ENCODE measurements at places on chromosomes 11 and 22.

- DNase-seq, result no peak
Observed at GRCh38 chr11:18294862-18295261, 27.1 kb downstream of the HPS5 start.

DNA sequence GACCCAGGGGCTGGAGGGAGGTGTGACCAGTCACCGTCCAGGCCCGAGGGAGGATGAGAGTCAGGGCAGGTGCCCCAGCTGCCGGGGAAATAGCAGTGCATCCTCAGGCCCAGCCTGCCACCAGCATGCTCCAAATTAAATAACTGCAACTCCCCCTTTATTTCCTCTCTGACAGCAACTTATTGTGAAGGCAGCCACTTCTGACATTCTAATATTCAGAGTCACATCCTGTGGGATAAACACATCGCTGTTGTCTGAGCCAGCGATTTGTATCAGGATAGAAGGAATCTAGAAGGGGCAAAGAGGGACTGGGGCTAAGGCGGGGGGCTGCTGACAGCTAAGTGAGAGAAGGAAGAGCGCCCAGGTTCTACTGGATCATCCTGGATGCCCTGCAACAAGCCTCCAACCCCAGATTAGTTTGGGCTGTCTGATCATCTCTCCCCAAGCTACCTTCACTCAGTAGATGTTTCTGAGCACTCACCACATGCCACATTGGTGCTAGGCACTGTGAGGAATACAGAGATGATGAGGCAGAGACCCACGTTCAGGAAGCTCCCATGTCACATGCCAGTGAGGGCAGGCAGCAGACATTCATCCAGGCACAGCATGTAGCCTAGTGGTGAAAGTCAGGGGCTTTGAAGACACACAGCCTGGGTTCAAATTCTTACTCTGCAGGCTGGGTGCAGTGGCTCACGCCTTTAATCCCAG is 214.1 kb downstream of the BUD13 start:
- no peak for DNase-seq

DNA sequence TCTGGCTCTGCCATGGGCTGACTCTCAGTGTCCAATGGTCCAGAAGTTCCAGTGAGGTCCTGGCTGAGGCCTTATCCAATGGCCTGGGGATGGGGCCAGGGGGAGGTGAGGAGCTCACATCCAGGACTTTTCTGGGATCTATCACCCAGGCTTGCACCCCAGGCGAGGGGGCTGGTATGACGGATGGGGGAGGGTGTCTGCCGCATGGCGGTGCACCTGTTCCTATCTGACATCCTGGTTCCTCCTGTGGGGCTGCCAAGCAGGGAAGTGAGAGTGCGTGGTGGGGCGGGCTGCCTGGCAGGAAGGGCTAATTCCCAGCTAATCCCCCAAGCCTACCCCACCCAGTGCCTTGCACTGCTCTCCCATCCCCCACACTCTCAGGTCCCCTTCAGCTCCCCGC is 102.1 kb downstream of the NECTIN1 start:
- DNase-seq, result no peak

GRCh38 chr22:39457198-39457555 is 365 bp downstream of the MGAT3 start:
- DNase-seq, result no peak

GRCh38 chr11:10666556-10667520 is 26.7 kb downstream of the IRAG1 start:
- DNase-seq, result no peak

DNA sequence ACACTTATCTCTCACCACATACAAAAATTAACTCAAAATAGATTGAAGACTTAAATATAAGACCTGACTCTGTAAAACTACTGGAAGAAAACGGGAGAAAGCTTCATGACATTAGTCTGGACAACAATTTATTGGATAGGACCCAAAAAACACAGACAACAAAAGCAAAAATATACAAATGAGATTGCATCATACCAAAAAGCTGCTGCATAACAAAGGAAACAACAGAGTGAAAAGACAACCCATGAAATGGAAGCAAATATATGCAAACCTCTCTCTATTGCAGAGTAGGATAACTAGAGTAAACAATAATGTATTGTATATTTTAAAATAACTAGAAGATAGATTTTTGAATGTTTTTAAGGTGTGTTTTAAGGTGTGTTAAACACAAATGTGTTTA is 11.2 kb downstream of the MRGPRX2 start:
- DNase-seq, result no peak

DNA sequence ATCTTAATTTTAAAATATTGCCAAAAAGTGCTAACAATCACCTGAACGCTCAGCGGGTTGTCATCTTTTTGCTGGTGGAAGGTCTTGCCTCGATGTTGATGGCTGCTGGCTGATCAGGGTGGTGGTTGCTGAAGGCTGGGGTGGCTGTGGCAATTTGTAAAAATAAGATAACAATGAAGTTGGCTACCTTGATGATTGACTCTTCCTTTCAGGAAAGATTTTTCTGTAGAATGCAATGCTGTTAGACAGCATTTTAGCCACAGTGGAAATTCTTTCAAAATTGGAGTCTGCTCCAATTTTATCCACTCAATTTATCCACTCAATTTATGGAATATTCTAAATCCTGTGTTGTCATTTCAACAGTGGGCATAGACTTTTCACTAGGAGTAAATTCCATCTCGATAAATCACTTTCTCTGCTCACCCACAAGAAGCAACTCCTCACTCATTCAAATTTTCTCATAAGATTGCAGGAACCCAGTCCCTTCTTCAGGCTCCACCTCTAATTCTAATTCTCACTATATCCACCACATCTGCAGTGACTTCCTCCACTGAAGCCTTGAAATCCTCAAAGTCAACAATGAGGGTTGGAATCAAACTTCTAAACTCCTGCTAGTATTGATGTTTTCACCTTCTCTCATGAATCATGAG is 78.8 kb downstream of the LINC01488 start:
- DNase-seq, result no peak

- no peak for DNase-seq
Observed at GRCh38 chr11:69057236-69057635, 8.5 kb downstream of the TPCN2 start.

DNA sequence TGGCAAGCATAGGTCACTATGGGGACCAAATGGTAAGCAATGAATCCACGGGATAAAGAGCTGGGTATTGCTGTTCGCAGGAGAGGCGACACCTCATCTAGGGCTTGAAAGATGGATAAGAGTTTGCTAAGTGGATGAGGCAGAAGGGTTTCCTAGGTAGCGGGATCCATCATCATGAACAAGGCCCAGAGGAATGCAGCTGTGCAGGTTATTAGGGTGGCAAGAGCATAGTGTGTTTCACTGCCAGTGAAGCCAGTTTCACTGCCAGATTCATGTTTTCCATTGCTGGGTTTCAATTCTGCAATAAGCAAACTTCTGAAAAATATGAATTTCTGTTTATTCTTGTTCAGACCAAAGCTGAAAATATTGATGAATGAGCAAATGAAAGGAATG is 27.2 kb downstream of the WEE1 start:
- DNase-seq, result no peak

- DNase-seq, result no peak
Observed at GRCh38 chr22:45933506-45934167, 43.3 kb downstream of the WNT7B start.

DNA sequence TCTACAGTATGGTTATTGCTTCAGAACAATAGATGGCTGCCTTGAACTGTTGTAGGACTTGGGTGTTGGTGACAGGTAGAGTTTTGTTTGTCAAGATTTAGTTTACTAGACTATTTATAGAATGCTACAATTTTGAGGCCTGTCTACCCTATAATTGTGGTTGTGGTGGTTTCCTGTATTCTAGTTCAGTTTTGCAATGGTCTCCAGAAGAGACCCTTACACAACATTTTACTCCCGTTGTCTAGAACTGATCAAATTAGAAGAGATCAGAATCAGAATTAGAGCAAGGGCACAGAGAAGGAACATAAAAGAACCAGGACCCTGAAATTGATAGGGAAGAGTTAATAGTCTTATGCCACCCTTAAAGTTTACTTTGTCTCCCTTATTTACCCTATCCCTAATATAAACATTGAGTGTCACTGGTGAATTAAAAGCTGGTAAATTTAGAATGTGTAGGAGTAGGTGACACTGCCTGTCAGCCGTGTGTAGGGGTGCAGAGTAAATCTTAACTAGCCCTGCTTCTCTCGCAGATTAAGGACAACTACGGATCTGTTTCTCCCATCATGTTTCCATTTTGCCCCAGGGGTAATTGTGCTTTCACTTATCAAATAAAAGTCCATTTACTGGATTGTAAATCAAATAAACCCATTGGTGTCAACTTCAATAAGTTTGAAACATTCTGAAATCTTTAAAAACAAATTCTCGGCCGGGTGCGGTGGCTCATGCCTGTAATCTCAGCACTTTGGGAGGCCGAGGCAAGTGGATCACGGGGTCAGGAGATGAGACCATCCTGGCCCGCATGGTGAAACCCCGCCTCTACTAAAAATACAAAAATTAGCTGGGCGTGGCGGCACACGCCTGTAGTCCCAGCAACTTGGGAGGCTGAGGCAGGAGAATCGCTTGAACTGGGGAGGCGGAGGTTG is 10.9 kb upstream of the PHLDB1 start:
- no peak for DNase-seq

DNA sequence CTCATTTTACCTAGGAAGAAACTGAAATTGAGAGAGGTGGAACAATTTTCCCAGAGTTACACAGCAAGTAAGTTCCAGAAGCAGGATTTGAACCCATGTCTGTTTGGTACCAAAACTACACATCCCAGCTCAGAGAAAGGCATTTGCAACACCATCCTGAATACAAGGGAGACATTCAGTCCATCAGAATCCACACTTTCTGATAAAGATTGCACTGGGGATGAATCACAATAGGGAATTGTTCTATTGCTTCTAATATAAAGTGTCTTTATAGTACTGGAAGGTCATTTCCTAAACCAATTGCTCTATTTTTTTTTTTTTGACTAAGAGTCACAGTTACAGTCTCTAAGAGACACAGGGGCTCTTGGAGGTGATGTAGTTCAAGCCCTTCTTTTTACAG is 208.1 kb upstream of the CADM1 start:
- no peak for DNase-seq

DNA sequence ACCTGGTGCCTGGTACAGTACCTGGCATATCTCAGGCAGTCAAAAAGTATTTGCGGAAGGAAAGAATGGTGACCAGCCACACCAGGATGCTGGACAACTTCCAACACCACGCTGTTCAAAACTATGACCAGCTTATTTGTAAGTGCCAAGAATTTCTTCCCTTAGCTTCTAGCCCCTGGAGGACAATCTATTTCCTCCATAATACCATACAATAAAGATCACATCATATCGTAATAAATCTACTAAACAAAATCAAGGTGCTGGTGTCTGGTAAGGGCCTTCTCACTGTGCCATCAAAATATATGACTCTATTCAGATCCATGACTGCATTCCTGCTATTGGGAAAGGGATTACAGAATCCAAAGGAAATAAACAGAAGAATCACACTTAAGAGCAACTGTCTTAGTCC is 51.5 kb downstream of the ALG9 start:
- DNase-seq, result no peak

DNA sequence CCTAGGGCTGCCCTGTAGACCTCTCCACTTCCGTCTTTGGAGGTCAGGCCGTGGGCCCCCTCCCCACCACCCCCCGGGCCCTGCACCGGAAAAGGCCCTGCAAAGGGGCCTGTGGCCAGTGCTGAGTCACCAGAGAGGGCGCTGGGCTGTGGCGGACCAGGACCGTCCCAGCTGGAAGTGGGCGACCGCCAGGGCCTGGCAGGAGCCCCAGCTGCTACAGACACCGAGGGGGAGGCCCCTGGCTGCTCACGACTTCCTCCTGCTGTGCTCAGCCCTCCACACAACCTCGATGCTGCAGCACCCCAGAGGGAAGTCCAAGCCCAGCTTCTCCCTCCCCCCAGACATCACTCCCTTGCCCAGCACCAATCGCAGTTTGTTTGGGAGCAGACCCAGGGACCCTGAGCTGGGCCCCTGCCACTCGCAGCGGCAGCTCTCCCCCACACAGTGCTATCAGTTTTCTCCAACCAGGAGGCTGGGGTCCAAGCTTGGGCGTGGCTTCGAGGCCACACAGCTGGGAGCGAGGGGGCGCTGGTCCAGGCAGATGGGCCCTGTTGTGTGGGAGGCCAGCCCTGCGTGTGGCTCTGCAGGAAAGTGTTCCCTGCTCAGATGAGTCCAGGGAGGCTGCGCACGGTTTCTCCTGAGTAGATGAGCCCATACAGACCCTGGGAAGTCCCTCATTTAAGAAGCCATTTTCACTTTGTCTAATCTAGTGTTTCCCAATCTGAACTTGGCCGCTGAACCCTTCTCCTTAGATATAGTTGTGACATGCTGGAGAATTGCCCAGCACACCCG is 5.6 kb upstream of the SH3BP1 start:
- DNase-seq, result peak; percentile 80

GRCh38 chr22:44299124-44299523 is 13.6 kb downstream of the SHISAL1 start:
- no peak for DNase-seq

- DNase-seq, result no peak
Observed at GRCh38 chr11:75777461-75778110, 9.0 kb downstream of the DGAT2 start.

- DNase-seq, result no peak
Observed at GRCh38 chr22:28761449-28761755, 11.1 kb upstream of the CCDC117 start.

DNA sequence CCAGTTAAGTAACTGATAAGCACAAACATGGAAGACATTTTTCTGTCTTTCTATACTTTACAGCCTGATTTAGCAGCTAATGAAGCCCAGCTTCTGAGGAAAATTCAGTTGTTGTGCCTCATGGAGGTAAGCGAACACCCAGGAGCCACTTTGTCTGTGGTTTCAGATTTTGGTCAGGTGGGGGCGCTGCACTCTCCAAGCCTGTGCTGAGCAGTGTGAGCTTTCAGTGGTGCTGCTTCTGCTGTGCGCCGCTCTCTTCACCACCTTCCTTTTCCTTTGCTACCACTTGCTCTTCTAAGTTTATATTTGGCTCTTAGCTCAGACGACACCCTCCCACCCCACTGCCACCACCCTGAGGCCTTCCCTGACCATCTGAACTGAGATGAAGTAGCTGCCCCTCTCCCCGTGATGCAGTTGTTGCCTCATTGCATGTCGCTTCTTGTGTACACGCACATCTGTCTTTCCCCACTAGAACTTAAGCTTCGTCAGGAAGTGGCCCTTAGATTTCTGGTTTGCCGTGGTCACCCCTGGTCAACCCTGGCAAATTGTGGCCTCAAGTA is 14.0 kb downstream of the PSMD13 start:
- DNase-seq, result peak; percentile 13

- DNase-seq, result no peak
Observed at GRCh38 chr22:47409539-47410275, 647.3 kb downstream of the TBC1D22A start.

DNA sequence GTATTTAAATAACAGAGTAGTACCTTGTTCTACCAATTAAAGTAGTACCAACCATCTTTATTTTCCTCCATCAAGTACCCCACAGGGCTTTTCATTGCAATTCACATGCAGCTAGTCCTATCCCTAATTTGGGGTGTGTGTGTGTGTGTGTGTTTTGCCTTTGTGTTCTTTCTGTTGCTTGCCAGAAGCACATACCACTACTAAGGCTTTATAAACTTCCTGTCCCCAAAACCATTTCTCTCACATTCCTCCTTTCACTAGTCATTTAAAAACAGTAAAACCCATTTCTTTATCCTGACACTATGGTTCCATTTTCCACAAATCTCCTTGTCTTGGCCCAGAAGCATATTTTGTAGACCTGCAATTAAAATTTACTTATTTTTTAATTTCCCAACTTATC is 54.6 kb downstream of the SLC36A4 start:
- no peak for DNase-seq
